ENCODE measurements at places on chromosomes 7 and 10. TPM values are rescaled to one million over a fixed set of nuclear protein-coding genes. Genes with fewer than 3 reads are reported as not detected.

SRGN gene
- 8.3 TPM for total RNA-seq

GRCh38 chr10:119283818-119284217 lies 76.4 kb downstream of the GRK5 start:
- no peak for DNase-seq

DNA sequence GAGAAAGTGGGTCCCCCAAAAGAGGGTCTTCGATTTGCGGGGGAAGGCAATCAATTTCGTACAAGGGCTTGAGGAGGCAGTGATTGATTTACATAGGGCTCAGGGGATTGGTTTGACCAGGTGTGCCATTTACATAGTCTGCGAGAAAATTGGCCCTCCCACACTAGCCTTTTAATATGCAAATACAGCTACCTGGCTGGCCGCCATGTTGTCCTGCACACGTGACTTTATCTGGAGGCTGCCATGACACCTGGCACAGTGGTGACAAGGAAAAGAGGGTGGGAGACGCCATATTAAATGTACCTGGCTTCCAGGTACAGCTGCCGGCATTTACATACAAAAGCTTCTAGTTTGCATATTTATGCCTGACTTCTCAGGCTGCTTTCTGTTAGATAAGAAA lies 1577.2 kb upstream of the LRRTM3 start:
- DNase-seq = no peak

GRCh38 chr7:117588352-117588794 lies 108.5 kb downstream of the CFTR start:
- DNase-seq = peak; percentile 68

DNA sequence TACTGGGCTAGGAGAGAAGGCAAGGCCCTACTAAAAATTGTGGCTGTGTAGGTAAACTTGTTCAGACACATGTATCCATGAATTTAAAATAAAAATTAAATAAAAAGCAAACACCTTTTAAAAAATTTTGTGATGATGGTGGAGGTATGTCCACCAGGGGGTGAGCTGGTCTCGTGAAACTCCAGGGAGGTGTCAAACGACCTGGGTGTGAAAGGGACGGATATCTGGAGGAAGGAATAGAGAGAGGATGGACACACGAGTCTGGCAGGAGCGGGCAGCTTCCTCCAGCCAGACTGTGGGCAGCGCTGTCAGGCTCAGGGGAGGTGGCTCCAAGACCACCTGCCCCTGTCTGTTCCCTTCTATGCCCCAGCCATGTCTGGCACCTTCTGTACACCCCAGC lies 34.8 kb upstream of the DMBT1 start:
- no peak for DNase-seq

GRCh38 chr7:94584113-94584512 lies 71.8 kb downstream of the SGCE start:
- DNase-seq = no peak

- DNase-seq = no peak
These were observed 149.8 kb downstream of the XPNPEP1 start for GRCh38 chr10:109773288-109774120.

- DNase-seq = peak; percentile 86
These were observed 989 bp downstream of the SRPK2 start for GRCh38 chr7:105387508-105388355.

- peak; percentile 68 for DNase-seq
These were observed 102.2 kb downstream of the ZNF92 start for GRCh38 chr7:65475734-65476319.

GRCh38 chr7:30139836-30140384 lies 5.1 kb downstream of the MTURN start:
- DNase-seq = no peak

GRCh38 chr10:59779756-59780533 lies 26.7 kb upstream of the MRLN start:
- no peak for DNase-seq
